NCI-H2029 treated with DMSO at 0.1 percent for 48 hours (cell line): ENCODE measurements at places on chromosomes 6 and 20.

DNA sequence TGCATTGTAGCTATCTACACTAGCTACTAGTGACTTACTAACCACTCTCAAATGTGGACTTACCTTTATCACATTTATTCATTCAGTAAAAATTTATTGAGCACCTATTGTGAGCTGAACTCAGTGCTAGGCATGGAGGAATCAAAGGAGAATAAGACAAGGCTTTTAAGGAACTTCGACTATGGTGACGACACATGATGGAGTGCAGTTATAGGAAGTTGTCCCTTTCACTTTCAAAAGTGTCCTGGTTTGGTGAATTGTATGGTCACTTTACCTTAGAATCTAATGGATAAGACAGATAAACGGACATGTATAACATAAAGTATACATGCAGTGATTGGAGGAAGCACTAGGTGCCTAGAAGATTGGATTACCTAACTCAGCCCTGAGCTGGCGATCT lies 4.3 kb downstream of the AKAP7 start:
- DNase-seq, result no peak

DNA sequence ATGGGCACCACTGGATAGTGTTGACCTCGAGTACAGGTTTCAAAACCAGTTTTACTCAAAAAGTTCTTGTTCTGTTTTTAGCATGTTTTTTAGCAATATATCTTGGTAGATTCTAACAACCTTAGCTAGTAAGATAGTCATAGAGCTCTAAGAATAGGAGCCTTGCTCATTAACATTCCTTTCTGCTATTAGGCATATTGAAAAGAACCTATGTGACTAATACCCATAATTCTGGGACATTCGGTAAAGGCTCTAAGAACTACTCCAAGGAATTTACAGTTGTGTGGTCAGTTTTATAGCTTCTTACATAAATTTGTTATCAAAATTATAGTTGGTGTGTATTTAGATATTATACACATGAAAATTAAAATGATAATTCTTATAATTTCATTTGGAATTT lies 11.6 kb downstream of the SLC9A8 start:
- no peak for DNase-seq

GRCh38 chr20:37649676-37650370 lies 44.0 kb upstream of the CTNNBL1 start:
- DNase-seq, result no peak

GRCh38 chr20:41748051-41748450 lies 129.9 kb upstream of the CHD6 start:
- no peak for DNase-seq

DNA sequence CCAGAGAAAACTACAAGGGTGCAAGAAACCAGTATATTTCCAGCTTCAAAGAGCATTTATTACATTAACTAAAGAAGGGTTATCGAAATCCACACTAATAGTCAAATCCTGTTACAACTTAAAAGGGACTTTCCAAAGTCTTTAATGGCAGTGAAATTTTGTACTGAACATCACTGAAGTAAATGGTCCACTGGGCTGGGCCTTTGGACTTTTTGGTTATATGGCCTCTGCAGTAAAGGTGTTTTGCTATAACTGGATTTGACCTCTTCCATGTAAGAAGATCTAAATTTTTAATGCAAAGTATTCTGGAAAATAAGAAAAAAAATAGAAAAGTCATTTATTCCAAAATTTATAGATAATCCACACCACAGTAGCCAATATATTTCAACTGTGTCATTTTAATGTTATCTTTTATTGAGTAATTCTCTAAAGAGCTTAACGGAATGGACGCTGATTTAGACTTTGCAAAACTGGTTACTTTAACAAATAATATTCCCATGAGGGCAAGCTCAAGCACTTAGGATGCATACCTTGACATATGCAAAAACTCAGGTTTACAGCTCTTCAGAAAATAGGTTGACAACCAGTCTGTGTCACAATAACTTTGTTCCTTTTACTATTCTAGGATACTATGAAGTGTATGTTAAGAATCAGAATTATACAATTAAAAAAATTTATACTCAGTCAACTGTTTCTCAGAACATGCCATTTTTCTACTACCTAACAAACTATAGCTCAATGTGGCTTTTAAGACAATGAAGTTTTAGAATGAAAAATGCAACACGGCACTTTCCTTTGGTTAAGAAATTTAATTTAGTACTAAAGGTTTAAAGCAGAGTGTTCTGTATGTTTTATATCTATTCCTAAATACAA lies 7.0 kb downstream of the RBM39 start:
- DNase-seq, result no peak
